ENCODE measurements at places on chromosomes 5 and 9.

- no peak for DNase-seq
These were observed 757 bp downstream of the ANKRD34B start for GRCh38 chr5:80569086-80569960.

DNA sequence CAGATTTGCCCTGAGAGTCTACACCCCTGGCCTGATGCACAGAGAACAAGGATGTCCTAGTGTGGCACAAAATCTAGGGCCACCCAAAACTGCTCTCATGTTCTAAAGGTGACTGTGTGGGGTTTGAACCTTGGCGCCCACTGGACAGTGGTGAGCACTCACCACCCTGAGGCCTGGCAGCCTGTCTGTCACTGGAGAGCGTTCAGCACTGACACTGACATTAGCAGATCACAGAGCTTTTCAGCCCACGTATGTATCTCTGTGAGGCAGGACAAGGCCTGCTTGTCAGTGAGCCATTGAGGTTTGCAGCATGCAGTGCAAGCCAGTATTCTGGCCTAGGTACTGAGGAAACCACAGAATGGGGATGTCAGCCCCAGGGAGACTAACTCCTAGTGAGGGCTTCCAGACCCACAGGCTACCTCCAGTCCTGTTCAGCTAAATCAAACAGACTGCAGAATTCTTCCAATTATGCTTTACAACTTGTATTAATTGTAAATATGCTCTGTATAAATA, 38.9 kb upstream of the SLC2A8 start:
- DNase-seq: no peak

DNA sequence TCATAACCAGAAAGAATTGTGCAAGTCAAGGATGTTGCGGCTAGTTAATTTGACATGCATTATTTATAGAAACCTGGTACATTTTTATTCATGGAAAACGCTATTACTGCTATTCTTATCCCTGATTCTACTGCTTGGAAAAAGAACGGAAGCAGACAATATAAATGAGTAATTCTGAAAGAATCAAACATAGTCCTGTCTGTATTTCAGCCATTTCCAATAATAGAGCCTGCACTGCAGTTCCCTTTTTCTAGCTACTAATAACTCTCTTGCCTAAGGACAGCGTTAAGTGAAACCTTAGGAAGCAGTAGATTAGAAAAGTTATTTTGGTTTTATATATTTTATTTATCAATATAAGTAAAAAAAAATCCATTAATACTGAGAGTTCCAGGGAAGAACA, 414.9 kb downstream of the CYLC2 start:
- no peak for DNase-seq

GRCh38 chr9:129058965-129059795, 21.7 kb upstream of the DOLPP1 start:
- no peak for DNase-seq

- no peak for DNase-seq
These were observed 103.8 kb downstream of the PRR16 start for GRCh38 chr5:120567921-120568320.

DNA sequence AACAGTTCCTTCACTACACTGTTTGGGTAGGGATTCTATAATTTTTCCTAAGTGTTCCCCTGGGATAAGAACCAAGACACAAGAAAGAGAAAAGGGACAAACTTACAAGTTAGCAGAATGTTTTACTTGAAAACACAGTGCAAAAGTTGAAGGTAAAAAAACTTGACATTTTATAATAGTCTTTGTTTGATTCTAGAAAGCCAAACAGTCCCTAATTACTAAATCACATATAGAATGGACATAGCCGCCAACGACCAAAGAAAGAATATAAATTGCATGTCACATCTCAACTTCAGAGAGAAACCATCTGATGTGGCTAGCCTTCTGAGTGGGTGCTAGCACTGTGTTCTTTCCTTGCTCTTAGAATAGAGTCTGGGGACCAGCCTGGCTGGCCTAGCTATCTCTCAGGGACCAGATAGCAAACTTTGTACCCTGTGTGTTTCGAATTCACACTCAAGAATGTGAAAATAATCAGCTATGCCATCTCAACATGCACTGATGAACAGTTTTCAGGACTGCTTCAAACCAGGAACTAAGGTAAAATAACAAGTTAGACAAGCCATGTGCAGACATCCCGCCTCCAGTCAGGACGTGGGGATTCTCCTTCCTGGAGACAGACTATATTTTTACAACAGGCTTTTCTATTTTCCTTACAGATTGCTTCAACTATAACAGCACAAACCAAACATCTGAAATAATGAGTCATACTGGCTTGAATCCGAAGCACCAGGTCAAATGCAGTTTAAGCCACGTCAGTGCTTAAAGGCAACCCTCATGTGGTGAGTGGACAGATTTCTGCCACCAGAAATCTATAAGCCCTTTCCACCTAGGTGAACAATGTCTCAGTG, 53.7 kb downstream of the LHFPL2 start:
- DNase-seq: no peak

GRCh38 chr5:73234204-73234555, 61.2 kb downstream of the TMEM174 start:
- DNase-seq: no peak

DNA sequence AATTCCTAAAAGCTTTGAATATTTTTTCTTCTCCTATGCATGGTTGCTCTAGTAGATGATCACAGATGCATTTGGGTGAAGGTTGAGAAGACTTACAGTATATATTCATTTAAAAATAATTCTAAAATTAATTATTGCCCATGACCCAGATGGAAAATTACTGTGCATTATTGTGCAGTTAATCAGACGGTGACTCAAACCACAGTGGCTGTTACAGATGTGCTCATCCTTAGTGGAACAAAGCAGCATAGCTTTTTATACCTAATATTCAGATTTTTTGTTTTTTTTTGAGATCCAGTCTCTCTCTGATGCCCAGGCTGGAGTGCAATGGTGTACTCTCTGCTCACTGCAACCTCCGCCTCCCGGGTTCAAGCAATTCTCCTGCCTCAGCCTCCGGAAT, 10.7 kb downstream of the OR2V1 start:
- DNase-seq: no peak

DNA sequence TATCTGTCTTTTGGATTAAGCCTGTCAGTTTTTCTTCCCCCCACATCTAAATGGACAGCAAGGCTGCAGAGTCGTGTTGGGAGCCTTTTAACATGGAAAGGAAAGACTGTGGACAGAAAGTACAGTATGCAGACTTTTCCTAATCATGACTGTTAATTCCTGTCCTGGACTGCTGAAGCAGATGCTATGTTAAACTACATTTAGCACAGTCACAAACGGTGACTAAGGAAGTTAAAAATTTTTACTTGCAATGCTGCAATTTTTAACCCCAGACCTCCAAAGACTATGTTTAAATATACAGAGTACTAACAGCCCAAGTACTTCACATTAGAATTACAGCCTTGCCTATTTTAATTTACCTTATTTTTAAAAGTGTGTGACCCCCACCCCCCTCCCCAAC, 51.8 kb downstream of the ELAVL2 start:
- no peak for DNase-seq

DNA sequence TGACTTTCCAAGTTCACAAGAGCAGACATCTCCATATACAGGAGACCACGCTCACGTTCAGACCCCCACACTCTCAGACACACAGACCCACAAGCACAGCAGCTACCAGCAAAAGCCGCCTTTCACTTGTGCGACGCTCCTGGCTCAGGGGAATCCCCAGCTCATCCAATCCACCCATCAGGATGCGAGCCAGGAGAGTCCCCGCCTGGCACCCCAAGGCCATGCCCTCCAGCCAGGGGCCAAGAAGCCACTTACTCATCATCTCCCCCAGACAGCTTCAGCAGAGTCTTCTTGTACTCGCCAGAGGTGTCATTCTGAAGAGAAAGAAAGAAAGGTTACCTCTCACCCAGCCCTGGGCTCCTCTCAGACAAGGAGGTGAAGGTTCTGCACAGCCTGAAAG, 29.7 kb downstream of the ANXA6 start:
- no peak for DNase-seq
